D341Med (cell line): ENCODE measurements at places on chromosomes 2 and 18.
A peak's percentile ranks its signal among the peaks of the same experiment; 100 is the strongest.

DNA sequence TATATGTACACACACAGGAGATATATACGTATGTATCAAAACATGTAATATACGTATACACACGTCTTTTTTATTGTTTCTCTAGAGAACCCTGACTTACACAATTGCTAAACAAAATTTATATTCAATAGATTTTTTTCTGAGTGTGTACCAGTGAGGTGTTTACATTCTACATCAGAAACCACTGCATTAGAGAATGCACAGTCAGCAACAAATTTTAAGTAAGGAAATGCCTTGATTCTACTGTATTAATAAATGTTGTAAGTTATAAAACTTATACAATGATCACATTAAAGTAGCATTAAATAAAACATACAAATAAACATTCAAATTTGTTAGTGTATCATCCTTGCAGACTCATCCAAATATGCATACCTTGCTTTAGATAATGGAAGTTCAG is 376.4 kb upstream of the FAM98A start:
- no peak for DNase-seq

DNA sequence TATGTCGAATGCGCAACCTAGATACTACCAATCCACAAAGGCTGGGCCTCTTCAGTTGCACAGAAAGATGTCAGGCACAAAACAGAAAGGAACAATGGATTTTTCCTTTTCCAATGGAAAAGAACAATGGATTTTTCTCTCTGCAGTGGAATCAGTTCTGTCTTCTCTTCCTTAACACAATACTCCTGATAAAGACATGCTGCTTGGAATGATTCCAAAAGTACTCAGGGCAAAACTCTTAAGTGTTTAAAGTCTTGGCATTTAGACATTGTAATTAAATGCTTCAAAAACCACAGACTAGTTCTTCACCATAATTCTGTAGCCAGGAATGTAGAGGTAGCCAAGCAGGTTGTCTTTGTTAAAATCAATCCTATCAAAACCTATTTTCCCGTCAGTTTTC is 46.7 kb upstream of the FLACC1 start:
- DNase-seq = no peak

GRCh38 chr2:31110998-31111397 is 27.2 kb downstream of the GALNT14 start:
- DNase-seq = no peak

- no peak for DNase-seq
These were observed 6.1 kb upstream of the LBH start for GRCh38 chr2:30225131-30225762.

DNA sequence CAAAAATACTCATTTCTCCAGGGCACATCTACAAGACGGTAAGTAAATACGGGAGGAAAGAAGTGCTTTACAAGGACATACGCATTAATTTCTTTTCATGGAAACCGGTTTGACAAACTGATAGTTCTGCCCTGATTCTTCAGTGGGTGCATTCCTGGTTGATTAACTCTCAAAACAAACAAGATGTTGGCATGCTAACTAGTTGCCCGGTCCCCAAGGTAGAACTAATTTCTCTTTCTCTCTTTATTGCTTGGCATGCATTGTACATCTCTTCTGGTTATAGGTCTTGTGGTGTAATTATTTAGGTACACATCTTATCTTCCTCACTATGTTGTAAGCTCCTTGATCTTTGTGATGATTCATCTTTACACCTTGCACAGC is 46.9 kb upstream of the SPATS2L start:
- DNase-seq = no peak

- DNase-seq = no peak
These were observed 93.5 kb upstream of the MAPRE2 start for GRCh38 chr18:34947711-34948125.

- DNase-seq = no peak
These were observed 510.6 kb upstream of the RAB6C start for GRCh38 chr2:129468879-129469278.

GRCh38 chr2:1559589-1560175 is 146.4 kb downstream of the TPO start:
- DNase-seq = no peak

- no peak for DNase-seq
These were observed 37.2 kb downstream of the THUMPD2 start for GRCh38 chr2:39741871-39742270.

- DNase-seq = no peak
These were observed 21.2 kb downstream of the ATP6V1C2 start for GRCh38 chr2:10742666-10743065.

GRCh38 chr2:43774617-43775016 is 778 bp downstream of the DYNC2LI1 start:
- no peak for DNase-seq

- DNase-seq = no peak
These were observed 284.9 kb downstream of the C1D start for GRCh38 chr2:67777836-67778429.

- DNase-seq = no peak
These were observed 31.6 kb downstream of the BAZ2B start for GRCh38 chr2:159584796-159585195.

- DNase-seq = no peak
These were observed 130.7 kb downstream of the ANKRD44 start for GRCh38 chr2:197179744-197180498.

GRCh38 chr2:65228263-65228750 is 676 bp downstream of the ACTR2 start:
- peak; percentile 39 for DNase-seq

DNA sequence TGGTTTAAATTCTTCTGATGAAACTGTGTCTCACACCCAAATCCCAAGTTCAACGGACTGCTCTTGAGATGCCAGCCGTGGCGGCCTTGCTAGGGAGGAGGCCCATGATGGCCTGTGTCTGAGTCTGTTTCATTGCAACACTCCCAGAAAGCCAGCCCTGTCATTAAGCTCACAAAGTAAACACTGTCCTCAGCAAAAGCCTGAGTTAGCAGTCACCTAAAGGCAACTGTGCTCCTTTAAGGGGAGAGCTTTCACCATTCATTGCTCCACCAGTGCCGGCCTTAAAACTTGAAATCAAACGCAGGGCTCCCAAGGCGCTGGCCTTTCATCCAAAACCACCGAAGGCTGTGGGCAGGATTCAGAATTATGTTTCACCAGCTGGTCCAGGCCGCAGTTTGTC is 42.5 kb upstream of the PPP1CB start:
- DNase-seq = no peak

DNA sequence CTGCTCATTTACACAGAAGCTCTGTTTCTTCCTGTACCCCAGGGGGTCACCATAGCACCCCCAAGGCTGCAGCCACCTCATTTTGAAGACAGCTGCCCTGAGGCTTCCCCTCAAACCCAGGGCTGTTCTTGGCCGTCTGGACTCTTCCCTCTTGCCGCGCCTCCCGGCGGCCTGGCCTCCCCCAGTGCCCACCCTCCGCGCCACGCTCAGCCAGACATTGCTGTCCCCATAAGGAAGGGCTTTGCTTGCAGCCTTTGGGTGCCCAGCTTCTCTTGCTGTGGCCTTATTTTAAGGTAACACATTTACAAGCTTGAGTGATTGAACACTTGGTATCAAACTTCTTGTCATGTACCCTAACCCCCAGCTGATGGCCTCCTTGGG is 79.0 kb downstream of the STPG4 start:
- DNase-seq = no peak

DNA sequence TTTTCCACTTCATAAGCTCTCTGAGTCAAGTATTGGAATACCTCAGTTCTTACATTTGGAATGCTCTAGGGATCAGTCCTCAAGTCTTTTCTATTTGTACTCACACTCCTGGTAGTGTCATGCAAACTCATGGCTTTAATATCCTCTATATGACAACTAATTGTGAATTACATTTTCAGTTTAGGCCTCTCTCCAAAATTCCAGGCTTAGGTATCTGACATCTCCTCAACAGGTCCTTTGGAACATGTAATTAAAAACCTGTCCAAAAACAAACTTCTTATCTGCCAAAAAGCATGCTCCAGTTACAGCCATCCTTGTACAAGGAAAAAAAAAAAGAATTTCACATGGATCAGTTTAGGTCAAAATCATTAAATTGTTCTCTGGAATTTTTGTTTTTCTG is 1336.2 kb upstream of the NRXN1 start:
- DNase-seq = no peak

- DNase-seq = no peak
These were observed 29.4 kb downstream of the MAIP1 start for GRCh38 chr2:199984755-199985154.

DNA sequence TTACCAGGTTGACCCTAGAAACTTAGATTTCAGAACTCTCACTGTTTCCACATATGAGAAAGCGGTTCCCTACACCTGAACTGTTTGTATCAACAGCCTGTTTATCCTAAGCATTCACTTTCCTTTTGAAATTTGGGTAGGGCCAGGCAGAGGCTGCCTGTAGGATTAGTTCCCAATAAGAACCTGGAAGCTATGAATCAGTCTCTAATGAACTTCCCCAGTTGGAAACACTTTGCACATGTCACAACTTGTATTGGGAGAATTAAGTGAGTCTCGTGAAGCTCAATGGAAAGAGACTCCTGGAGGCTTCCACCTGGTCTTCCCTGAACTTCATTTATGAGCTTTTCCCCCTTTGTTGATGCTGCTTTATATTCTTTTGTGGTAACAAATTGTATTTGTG is 486.6 kb upstream of the HS6ST1 start:
- DNase-seq = no peak

- DNase-seq = no peak
These were observed 164.5 kb downstream of the CERS6 start for GRCh38 chr2:168620554-168620953.

DNA sequence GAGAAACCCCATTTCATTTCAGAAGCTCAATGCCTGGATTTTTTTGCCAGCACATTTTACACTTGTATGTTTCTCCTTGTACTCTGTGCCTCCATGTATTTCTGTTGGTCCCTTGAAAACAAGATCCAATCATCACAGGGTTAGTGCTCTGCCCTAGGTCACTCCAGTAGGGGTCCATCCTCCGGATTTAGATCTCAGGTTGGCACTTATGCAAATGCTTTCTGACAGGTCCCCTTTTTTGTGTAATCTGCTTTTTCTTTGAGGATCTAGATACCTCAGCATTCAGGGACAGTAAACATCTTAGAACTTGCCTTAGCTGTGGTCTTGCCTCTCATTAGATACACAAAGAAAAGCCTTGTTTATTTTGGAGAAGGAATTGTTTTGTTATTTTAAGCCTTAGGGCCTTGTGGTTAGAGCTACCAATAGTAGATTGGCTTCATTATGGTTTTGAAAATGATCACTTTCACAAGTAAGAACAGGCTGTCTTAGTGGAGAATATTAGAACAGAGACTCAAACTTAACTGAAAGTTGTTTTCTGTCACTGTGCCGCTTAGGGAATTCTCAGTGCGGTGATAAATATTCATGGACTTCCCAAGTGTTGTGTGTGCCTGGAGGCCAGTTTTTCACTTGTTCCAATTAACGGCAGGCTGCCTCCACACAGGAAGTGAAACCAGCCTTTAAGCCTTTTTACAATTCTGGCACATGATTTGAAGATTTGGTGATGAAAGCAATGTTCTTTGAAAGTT is 7.8 kb downstream of the MERTK start:
- no peak for DNase-seq

DNA sequence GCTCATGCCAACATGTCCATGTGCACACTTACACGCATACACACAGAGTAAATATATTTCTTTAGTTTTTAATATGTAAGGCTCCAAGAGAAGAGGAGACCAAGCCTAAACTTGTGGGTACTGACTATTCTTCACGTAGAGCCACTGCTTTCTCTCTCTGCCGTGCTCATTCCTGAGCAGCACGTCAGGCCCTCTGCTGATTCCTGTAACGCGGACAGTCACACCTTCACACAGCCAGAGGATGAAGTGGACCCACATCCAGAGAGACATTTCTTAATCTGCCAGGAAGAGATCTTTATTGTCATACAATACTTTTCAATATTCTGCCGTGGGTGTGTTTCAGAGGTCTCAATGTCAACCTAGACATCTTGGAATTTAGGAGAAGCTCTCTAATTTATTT is 560.7 kb downstream of the STK39 start:
- no peak for DNase-seq

- no peak for DNase-seq
These were observed 8.8 kb upstream of the ZNF516 start for GRCh38 chr18:76503649-76504386.
